ENCODE measurements at places on chromosomes 5 and 9. TPM values are rescaled to one million over a fixed set of nuclear protein-coding genes. Genes with fewer than 3 reads are reported as not detected.

Gene OLFM1
- total RNA-seq, result 10.5 TPM

Gene CCDC192
- not detected for total RNA-seq

Gene WDR38
- total RNA-seq, result 0.07 TPM

Gene LCN1
- not detected for total RNA-seq

Gene ETF1
- total RNA-seq, result 153 TPM

Gene IL7R
- total RNA-seq, result 0.40 TPM

Gene PCDHGA1
- 0.26 TPM for total RNA-seq

Gene PCDHGA4
- total RNA-seq, result 0.08 TPM

Gene RASGEF1C
- total RNA-seq, result 0.23 TPM

Gene PSD2
- 0.02 TPM for total RNA-seq

Gene PAXX
- total RNA-seq, result 64.2 TPM

Gene LRRC26
- total RNA-seq, result 1.5 TPM

Gene CD72
- 0.39 TPM for total RNA-seq

Gene ITGA1
- total RNA-seq, result 0.82 TPM

Gene PCDHA3
- 0.90 TPM for total RNA-seq

Gene PTPRD
- 0.59 TPM for total RNA-seq

Gene FAM81B
- total RNA-seq, result not detected

Gene SCGB3A2
- not detected for total RNA-seq

Gene MORN5
- not detected for total RNA-seq

Gene PAEP
- total RNA-seq, result 0.32 TPM

Gene SPINK6
- total RNA-seq, result 0.27 TPM

Gene FAM221B
- total RNA-seq, result not detected

Gene ABCA2
- total RNA-seq, result 24.8 TPM

Gene PCDHB3
- 0.30 TPM for total RNA-seq

Gene PCDHGB3
- 0.21 TPM for total RNA-seq

Gene ZDHHC11B
- 1.4 TPM for total RNA-seq

Gene QRFP
- not detected for total RNA-seq

Gene CTSV
- 16.3 TPM for total RNA-seq

Gene SPTAN1
- 160 TPM for total RNA-seq

Gene PCDHB13
- total RNA-seq, result 0.06 TPM

Gene DNAJC18
- 5.3 TPM for total RNA-seq

Gene RORB
- not detected for total RNA-seq

Gene RHOBTB3
- total RNA-seq, result 7.9 TPM

Gene CAMSAP1
- 25.9 TPM for total RNA-seq

Gene CER1
- total RNA-seq, result not detected

Gene ADRB2
- total RNA-seq, result 1.1 TPM

Gene LRRC19
- not detected for total RNA-seq

Gene SLC34A1
- total RNA-seq, result not detected

Gene BRD8
- total RNA-seq, result 46.5 TPM

Gene RPL37
- total RNA-seq, result 2,515 TPM

Data from A549 treated with dexamethasone at 1 μM for 4 hours (cell line).